ENCODE measurements at places on chromosomes 11 and 22.
A peak's percentile ranks its signal among the peaks of the same experiment; 100 is the strongest.

DNA sequence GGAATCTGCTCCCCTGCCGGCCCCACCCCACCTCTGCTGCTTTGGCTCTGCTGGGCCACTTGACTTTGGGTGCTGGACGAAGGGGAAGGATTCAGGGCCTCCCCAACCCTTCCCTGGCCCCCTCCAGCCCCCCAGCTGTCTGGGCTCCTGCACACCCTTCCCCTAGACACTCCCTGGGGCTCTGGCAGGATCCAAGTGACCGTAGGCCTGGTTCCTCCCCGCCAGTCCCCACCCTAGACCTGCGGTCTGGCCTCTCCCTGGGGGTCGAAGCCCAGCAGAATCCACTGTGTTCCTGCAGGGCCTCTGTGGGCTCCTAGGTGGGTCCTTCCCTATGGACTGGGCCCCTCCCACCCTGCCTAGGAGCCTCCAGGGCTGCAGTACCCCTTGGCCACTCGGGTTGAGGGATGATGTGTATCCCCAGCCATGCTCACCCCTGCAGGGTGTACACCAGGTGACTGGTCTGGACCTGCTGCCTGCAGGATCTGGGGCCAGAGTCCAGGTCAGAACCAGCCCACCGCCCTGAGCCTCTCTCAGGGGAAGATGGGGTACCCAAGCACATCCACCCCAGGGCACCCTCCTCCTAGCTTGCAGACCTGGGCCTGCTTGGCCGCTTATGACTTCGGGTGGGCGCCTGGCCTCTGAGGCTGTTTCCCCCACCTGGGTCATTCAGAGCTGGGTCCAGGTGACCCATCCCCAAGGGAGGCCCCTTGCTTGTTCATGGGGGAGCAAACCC is 5.6 kb downstream of the PIM3 start:
- DNase-seq, result no peak

- no peak for DNase-seq
These were observed 13.1 kb downstream of the MGAT3 start for GRCh38 chr22:39469681-39470450.

GRCh38 chr22:19962246-19962908 is 20.8 kb upstream of the TXNRD2 start:
- peak; percentile 82 for DNase-seq

GRCh38 chr11:61173456-61173855 is 12.2 kb upstream of the VPS37C start:
- DNase-seq, result no peak

GRCh38 chr11:131467645-131468394 is 97.4 kb downstream of the NTM start:
- no peak for DNase-seq

DNA sequence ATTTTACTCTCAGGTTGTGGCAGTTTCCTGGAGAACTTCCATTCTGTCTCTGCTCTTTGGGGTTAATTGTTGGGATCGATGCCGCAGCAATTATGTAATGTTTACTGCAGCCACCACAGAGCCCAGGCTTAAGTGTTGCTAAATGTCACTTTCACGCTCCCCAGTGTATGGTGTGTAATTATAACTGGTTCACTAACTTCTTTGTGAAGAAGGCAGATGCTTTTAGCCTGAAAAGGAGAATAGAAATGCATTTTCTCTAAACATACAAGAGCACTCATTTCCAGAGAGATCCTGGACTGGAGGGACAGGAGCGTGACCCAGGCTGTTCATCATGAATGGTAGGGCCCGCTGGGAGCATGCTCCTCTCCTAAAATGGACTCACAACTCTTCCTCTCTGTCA is 132.2 kb upstream of the PLET1 start:
- DNase-seq, result no peak

Measured in GM13977 (cell line).